Stimulated activated CD8-positive, alpha-beta memory T cell treated with anti-CD3 and anti-CD28 coated beads, Interleukin-7, amount 100 ng/mL, for 4 hours (primary cell): ENCODE measurements at places on chromosomes 5 and 9.

DNA sequence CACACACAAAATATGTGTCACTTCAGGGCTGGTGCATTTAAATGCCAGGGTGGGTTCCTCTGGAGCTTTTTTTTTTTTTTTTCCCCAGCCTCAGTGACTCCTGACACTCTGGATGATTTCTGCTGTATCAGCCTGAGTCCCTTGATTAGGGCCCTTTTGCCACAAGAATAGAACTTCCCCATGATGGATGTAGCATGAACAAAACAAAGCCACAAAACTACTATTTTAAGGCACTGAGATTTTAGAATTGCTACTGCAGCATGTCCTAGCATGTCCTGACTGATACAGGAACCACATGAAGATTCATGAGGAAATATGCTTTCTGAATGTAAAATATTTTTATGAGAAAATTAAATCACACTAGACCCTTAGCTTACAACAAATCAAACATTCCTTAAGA is 13.9 kb upstream of the ADGRD2 start:
- DNase-seq, result no peak

GRCh38 chr9:120574473-120574872 is 5.5 kb downstream of the CDK5RAP2 start:
- no peak for DNase-seq

DNA sequence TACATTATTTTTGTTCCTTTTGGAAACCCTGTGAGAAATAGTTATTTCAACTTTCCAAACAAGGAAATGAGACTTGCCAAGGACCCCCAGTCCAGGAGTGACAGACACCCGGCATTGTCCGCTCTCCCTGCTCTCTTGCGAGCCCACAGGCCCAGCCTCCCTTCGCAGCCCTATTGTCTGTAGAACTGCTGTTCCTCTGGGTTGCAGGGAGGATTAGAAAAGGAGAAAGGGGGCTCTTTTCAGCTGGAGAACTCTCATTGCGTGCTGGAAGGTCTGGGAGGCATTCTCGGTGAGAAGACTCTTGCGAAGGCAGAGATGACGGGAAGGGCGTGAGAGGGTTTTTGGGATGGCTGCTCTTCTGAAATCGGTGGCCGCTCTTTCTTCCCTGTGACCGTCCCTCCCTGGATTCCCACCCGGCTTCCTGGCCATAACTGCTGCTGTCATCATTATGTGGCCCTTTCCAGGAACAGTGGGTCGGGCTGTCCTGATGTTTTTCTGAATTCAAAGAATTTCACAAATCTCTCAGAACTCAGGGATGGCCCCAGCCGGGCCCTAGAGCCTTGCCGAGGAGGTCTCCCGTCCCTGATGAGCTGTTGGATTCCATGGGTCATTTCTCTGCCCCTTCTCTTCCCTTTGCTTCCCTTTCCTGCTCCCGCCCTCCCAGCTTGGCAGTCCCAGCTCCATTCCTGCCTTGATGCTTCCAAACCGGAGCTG is 29.8 kb downstream of the STC2 start:
- no peak for DNase-seq

- no peak for DNase-seq
These were observed 143.5 kb upstream of the DAPK1 start for GRCh38 chr9:87354147-87354546.

- DNase-seq, result no peak
These were observed 12.5 kb upstream of the ZSWIM6 start for GRCh38 chr5:61319388-61320146.

GRCh38 chr9:16763946-16764345 is 106.5 kb downstream of the BNC2 start:
- DNase-seq, result no peak

- DNase-seq, result no peak
These were observed 111.1 kb upstream of the EQTN start for GRCh38 chr9:27408001-27408400.

DNA sequence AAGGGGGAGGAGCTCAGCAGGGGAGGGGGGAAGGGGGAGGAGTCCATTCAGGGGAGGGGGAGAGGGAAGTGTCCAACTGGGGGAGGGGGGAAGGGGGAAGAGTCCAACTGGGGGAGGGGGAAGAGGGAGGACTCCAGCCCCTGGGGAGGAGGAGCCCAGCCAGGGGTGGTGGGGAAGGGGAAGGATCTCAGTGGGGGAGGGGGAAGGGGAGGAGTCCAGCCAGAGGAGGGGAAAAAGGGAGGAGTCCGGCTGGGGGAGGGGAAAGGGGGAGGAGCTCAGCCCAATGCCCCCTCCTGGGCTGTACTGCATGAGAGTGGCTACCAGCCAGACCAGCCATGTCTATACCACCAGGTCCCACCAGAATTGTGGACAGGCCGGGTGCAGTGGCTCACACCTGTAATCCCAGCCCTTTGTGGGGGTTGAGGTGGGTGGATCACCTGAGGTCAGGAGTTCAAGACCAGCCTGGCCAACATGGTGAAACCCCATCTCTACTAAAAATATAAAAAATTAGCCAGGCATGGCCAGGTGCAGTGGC is 30.6 kb upstream of the ADAMTS2 start:
- DNase-seq, result no peak

GRCh38 chr9:130432362-130432761 is 12.4 kb upstream of the ASS1 start:
- DNase-seq, result no peak

- no peak for DNase-seq
These were observed 823 bp downstream of the ST6GALNAC6 start for GRCh38 chr9:127898433-127899127.

DNA sequence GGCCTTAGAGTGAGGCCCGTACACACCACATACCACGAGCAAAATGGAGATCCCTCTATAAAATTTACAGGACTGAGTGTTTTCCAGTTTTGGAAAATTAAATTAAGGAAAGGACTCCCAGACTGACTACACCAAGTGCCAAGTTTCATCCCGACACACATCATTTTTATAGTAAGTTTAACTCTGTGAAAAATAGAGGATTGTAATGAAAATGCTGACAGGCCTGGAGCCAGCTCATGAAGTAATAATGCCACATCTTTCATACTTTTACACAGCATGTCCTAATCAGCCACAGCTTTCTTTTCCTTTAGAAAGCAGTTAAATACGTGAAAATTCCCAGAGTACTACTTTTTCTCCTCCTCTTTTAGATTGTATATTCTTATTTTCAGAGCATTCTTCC is 169.2 kb downstream of the SAXO1 start:
- no peak for DNase-seq

DNA sequence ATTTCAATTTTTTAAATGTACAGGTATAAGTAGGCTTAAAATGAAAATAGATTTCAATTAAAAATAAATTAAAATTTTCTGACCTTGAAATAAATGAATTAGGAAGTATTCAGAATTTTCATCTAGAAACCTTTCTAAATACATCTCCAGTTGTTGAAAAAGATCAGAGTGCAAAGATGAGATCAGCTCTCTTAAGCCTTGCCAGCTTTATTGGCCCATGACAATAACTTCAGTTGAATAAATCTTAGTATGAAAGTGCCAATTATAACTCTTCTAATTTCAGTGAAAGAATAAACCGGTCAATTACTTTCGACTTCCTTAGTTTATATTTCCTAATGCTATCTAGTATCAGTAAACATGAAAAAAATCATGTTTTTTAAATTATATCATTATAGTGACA is 117.4 kb downstream of the FBXL17 start:
- DNase-seq, result no peak

- no peak for DNase-seq
These were observed 33.3 kb downstream of the RAPGEF1 start for GRCh38 chr9:131706608-131706970.

DNA sequence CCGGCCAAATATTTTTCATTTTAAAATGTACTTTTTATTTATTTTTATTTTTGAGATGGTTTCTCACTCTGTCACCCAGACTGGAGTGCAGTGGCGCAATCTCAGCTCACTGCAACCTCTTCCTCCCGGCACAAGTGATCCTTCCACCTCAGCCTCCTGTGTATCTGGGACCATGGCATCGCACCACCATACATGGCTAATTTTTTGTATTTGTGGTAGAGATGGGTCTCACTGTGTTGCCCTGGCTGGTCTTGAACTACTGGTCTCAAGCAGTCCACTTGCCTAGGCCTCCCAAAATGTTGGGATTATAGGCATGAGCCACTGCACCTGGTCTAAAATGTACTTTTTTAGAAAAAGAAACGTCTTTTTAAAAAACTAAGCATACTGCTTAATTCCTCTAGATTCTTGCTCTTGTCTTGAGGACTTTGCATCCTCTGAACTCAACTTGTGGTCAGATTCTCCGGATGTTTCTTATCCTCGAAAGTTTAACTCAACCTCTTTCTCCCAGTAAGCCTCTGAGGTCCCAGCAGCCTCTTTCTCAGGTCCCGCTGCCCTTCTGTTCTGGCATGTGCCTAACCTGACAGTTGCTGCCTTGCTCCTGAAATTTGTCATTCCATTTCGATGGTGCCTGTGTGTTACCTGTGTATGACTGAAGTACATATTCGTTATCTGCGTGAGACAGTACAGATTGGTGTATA is 63.0 kb downstream of the TRIO start:
- no peak for DNase-seq

DNA sequence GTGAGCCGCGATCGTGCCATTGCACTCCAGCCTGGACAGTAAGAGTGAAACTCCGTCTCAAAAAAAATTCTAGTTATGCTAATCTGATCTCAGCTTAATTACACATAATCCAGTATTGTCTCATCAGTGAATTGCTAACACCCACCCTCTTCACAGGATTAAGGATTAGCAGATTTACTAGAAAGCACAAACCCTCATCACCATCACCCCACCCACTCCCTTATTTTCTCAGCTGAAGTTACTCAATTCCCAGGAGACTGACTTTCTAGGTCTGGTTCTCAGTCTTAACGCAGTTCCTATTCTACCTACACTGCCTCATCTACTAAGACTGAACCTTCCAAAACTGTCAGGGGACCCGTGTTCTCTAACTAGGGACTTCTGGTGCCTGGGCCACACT is 9.0 kb downstream of the TOR1B start:
- no peak for DNase-seq

DNA sequence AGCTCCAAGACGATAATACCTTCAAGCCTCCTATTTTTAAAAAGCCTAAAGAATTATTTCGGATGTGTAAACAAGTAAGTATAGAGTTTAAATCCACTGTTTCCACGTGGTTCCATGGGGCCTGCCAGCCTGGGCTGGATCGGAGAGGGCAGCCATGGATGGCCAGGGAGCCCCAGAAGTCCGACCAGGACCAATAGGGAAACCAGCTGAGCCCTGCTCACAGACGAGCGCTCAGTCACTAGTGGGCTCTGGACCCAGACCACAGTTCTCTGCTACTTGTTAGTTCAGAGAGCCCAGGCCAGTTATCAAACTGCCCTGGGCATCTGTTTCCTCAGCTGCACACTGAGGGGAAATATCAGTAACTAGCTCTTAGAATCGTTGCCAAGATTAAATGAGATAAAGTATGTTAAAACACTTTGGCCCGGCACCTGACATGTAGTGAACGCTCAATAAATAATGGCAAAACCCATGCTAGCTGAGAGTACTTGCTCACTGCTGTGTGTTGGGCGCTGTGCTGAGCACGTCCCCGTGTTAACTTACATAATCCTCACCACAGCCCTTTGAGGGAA is 124.8 kb downstream of the RGS3 start:
- no peak for DNase-seq

- DNase-seq, result no peak
These were observed 186.1 kb downstream of the SMC2 start for GRCh38 chr9:104280178-104280560.

DNA sequence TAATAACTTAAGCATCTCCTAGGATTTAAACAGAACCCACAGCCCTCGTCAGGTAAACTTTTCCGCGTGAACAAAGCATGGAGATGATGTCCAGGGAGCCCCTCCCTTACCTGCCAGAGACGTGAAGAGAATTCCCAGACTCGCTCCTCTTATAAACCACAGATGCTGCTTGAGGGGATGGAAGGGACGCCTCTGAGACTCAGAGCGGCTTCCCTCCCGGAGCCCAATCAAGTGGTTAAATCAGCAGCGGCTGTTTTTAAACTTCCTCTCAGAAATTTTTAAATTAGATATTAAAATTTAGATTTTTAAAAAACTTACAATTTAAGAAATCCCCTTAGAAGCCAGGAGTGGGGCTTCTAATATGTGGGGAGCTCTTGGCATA is 71.8 kb downstream of the RAPGEF1 start:
- DNase-seq, result no peak

GRCh38 chr5:31427013-31427723 is 104.7 kb downstream of the DROSHA start:
- DNase-seq, result no peak
